Activated CD4-positive, alpha-beta T cell treated with anti-CD3 and anti-CD28 coated beads for 48 hours (primary cell): ENCODE measurements at places on chromosomes 12 and 14.
A peak's percentile ranks its signal among the peaks of the same experiment; 100 is the strongest.

GRCh38 chr12:53098354-53098981 is 1.0 kb downstream of the IGFBP6 start:
- peak; percentile 38 for DNase-seq

GRCh38 chr14:35385042-35385839 is 19.3 kb downstream of the NFKBIA start:
- DNase-seq = no peak

GRCh38 chr14:98345161-98345560 is 926.8 kb downstream of the BCL11B start:
- no peak for DNase-seq

DNA sequence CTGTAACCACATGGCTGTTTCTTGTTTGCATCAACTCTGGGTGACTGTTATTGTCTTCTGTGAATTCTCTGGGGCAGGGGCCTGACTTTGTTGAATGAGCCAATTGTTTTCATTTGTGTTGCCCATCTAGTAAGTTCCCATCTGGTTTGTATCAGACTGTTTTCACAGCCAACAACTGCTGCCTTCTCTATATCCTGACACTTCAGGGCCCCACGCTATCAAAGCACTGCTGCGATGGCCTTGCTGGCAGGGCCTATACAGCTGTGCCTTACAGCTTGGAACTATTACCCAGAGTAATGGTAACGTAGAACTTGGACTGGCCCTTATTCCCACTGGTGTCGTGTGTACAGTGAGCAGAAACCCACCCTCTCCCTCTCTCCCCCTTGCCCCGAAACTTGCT is 104.3 kb upstream of the DACT1 start:
- no peak for DNase-seq

GRCh38 chr14:20686386-20687143 is 2.0 kb upstream of the ANG start:
- no peak for DNase-seq

DNA sequence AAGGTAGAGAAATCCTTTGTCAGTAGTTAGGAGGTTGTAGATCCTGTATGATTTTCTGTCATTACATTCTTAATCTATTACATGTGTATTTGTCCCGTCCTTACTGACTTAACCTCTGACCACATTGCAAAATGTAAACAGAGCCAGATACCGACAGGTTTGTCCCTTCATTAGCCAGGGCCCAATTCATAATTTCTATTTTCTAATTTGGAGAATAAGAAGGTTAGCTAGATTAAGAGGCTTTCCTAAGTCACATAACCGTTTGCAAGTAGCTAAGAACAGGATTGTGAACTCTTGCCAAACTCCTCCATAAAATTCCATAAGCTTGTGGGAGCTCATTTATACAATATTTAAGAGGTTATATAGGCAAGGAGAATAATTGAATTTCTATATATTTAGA is 352.6 kb downstream of the RAD51B start:
- no peak for DNase-seq

- DNase-seq = no peak
These were observed 26.9 kb downstream of the ZFC3H1 start for GRCh38 chr12:71636704-71637115.

GRCh38 chr14:57575482-57575881 is 81.8 kb upstream of the CCDC198 start:
- DNase-seq = no peak

- no peak for DNase-seq
These were observed 539 bp downstream of the PSME2 start for GRCh38 chr14:24145690-24146452.

DNA sequence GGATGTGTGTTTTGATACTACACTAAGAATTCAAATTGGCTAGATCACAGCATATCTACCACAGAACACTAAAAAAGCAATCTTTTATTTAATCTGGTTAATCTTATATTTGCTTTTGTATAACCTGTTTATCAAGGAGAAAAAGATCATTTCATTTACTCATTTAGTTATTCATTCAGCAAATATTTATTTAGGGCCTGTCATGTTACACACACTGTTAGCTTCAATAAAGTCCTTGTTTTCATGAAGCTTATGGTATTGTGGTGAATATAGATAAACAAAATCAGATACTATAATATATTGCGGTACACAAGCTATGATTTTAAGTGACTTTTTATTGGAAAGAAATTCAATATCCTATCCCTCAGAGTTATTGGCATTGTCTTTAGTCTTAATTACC is 350.8 kb downstream of the LRFN5 start:
- DNase-seq = no peak

- DNase-seq = no peak
These were observed 1039.9 kb upstream of the FLRT2 start for GRCh38 chr14:84490081-84490480.

DNA sequence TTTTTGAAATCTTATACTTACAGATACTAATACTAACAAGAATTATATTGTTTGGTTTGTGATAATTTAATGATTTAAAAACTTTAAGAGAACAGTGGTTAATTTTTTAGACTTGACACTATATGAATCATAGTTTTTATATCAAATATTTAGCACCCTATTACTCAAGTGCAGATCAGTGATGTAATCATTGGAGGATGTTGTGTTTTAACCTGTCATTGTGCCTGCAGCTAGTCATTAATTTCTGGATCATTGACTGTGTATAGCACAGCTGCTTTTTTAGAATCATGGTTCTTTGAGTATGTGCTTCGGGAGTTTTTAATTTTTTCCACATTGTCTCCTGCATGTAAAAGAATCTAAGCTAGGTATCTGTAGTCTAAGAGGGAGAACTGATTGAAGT is 17.3 kb downstream of the ARID4A start:
- DNase-seq = no peak

DNA sequence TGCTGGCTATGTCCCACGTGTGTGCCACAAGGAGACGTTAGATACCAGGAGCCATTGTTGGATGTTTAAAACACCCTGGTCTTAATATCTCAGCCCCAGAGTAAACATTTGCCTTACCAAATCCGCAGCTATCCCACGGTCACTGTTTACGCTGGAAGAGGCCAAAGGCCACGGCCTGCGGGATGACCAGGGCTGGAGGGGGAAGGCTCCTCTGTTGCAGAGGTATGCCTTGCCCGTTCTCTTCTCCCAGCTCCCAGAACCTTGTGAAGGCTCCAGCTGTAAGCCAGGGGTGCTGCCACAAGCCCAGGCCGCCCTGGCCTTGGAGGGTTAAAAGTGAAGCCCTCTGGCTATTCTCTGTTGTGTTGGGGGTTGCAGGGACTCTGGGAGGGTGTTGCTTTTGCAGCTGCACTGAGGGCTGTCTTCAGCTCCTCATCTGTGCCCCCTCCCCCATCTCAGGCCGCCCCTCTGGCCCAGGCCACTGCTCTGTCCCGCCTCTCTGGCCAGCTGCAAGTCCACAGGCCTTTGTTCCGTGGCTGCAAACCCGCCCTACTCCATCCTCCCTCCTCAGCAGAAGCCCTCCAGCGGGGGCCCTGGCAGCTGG is 2.5 kb downstream of the PLEKHG3 start:
- DNase-seq = no peak

GRCh38 chr14:69685716-69686115 is 74.3 kb downstream of the SUSD6 start:
- DNase-seq = peak; percentile 66

DNA sequence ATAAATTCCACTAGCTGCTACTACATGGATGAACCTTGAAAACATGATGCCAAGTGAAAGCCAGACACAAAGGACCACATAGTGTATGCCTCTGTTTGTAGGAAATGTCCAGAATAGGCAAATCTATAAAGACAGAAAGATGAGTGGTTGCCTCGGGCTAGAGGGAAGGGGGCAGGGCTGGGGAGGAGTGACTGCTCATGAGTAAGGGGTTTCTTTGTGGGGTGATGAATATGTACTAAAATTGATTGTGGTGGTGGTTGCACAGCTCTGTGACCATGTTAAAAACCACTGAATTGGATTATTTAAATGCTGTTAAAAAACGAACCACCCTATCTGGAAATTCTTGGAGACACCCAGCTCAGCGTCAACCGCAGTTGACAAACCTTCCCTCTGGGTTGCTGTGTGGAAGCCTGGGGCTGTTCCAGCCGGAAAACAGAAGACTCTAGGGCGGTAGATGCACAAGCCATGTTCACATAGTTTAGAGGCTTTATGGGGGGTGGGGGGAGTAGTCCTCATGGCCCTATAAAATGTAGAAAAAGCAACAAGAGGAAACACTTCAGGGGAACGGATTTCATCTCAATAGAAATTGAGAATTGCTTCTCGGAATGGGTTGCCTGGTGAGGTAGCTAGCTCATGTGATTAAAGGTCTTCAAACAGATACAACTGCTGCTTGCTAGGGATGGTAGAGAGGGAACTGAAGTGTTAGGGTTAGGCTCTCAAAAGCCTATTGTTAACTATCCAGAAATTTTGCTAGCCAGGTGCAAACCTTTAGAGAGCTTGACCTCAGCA is 29.4 kb downstream of the RIN3 start:
- no peak for DNase-seq

GRCh38 chr12:39277416-39277815 is 165.5 kb downstream of the KIF21A start:
- no peak for DNase-seq

- no peak for DNase-seq
These were observed 366.3 kb upstream of the GARIN6 start for GRCh38 chr12:99281277-99281676.

DNA sequence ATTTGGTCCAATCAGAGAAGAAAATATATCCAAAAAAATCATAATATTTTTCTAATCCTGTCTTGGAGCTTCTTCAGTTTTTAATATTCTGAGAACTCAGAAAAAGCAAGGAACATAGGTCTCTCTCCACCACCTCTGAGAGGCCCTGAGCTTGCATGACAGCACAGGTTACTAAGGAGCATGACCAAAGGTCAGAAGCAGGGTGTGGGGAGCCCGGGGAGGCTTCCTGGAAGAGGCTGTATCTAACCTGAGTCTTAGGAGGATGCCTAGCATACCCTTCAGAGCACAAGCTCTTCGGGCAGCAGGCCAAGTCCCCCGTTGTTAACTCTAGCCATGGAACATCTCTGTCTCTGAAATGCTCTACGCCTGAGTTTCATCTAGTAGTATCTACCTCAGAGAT is 15.7 kb upstream of the STON2 start:
- DNase-seq = no peak

GRCh38 chr12:1357711-1358110 is 236.7 kb downstream of the FBXL14 start:
- no peak for DNase-seq

DNA sequence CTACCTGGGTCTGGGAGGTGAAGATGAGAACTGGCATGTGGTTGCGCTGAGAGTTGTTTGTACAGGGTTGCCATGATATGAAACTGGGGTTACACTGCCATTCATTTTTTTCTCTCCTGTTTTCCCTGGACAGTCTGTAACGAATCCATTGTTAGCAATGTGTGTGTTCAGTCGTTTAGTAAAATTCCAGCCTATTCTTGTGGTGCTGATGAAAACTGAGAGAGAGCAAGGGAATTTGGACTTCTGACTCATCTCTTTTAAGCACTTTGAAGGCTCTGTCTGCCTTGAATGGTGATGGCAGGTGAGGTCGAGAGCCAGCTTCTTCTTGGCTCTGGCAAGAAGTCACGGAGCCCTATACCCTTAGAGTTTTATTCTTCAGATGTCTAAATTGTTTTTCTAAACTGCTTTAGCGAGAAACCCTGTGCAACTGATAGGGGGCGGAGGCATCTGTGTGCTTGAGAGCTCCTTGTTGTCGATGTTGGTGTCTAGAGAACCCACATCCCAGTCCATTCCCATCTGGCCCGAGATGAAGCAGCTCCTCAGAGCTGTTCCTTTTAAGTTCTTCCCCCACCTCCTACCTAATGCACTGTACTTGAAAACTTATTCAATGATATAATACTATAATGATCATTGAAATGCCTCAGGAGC is 204.4 kb downstream of the TMX1 start:
- no peak for DNase-seq

- DNase-seq = no peak
These were observed 236.5 kb downstream of the PDZRN4 start for GRCh38 chr12:41424651-41425050.

DNA sequence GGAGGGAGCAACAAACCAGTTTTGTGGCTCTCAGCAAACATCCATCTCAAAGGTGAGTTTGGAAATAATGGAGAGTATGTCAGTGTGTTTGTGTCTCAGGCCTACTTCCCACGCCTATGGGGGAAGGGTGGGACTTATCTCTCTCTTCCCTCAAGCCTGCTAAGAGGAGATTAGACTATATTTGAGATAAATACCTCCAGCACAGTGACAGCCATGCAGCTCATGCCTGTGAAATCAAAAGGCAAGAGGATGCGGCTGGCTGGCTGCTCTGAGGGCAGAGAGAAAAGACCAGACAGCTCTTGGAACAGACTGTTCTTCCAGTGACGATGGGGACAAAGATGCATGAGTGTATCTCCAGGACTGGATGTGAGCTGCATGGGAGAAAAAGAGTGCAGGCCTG is 14.7 kb upstream of the POC1B start:
- no peak for DNase-seq

GRCh38 chr12:124165695-124166094 is 129.2 kb upstream of the RFLNA start:
- DNase-seq = no peak

GRCh38 chr12:123010681-123011080 is 30.2 kb downstream of the ARL6IP4 start:
- no peak for DNase-seq

DNA sequence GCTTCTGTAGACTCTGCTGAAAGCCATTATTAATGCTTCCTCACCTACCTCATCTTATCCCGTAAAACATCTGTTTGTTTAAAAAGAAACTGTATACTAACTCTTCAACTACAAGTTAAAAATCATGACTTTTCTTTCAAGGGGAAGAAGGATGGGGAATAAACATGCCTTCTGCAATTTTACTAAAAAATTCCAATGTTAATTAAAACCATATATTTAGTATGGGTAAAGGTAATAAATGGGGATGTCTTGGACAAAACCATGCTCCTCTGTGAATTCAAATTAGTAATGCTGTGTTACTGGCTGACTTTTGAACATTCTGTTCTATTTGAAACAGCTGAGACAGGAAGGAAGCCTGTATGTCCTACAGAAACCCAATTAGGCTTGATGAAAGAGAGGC is 311.1 kb upstream of the DIO2 start:
- no peak for DNase-seq

DNA sequence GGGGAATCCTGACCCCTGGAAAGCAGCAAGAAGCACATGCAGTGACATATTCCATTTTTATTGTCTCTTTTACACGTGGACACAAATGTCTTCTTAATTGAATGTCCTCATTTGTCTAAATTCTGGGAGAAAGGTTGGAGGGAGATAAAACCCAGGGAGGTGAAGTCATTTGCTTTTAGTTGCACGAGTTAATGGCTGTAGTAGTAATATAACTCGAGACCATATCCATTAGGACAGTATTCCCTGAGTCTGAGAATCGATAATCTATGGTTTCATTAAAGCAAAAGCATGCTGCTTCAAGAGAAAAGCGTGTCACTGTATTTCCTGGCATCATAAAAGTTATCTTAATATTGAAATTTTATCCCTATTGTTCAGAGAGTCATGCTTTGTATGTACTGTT is 216.0 kb upstream of the PELI2 start:
- no peak for DNase-seq

GRCh38 chr14:46377305-46377704 is 274.3 kb downstream of the RPL10L start:
- no peak for DNase-seq

DNA sequence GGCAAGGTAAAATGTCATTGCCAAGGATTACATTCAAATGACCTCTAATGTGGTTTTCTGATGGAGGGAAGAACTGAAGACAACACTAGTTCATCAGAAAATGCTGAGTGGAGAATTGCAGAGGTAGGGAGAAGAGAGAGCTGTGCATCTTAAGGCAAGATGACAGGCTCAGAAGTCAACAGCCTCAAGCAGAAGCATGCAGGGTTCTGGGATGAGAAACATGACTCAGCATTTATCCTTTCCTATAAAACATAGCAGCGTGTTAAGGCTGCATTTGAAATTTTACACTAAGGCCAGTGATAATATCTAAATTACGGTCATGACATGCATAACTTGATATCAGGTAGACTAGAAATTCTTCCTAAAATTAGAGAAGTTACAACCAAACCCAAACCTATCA is 53.7 kb upstream of the DYRK2 start:
- no peak for DNase-seq
